Endothelial cell of umbilical vein (primary cell): ENCODE measurements at places on chromosomes 4 and X. TPM values are rescaled to one million over a fixed set of nuclear protein-coding genes. Genes with fewer than 3 reads are reported as not detected.

MAGEA12 gene
- not detected in 2 replicates for total RNA-seq

- no peak for DNase-seq
These were observed 6.7 kb upstream of the KIT start for GRCh38 chr4:54651050-54651449.

KIAA1210 gene
- not detected in 2 replicates for total RNA-seq

SCD5 gene
- 35.8 and 38.4 TPM in 2 replicates for total RNA-seq

- DNase-seq, result no peak
These were observed 23.9 kb upstream of the RNF212 start for GRCh38 chr4:1137063-1137776.

GRCh38 chr4:74095482-74095881, 3.5 kb downstream of the CXCL2 start:
- peak; percentile 25 for DNase-seq

- DNase-seq, result peak; percentile 24
These were observed 367.3 kb downstream of the CHIC1 start for GRCh38 chrX:73930300-73930699.

GRCh38 chr4:138455097-138455496, 212.9 kb upstream of the SLC7A11 start:
- no peak for DNase-seq

GRCh38 chr4:5158825-5159224, 107.5 kb downstream of the STK32B start:
- DNase-seq, result no peak

ATP1B4 gene
- total RNA-seq, result not detected in 2 replicates

- no peak for DNase-seq
These were observed 11.7 kb downstream of the C1GALT1C1 start for GRCh38 chrX:120617996-120618630.

- DNase-seq, result no peak
These were observed 42.4 kb upstream of the GATB start for GRCh38 chr4:151803246-151803645.

HSFX3 gene
- total RNA-seq, result not detected in 2 replicates
